Activated CD8-positive, alpha-beta memory T cell treated with anti-CD3 and anti-CD28 coated beads for 24 hours (primary cell): ENCODE measurements at places on chromosomes 11 and 22.

DNA sequence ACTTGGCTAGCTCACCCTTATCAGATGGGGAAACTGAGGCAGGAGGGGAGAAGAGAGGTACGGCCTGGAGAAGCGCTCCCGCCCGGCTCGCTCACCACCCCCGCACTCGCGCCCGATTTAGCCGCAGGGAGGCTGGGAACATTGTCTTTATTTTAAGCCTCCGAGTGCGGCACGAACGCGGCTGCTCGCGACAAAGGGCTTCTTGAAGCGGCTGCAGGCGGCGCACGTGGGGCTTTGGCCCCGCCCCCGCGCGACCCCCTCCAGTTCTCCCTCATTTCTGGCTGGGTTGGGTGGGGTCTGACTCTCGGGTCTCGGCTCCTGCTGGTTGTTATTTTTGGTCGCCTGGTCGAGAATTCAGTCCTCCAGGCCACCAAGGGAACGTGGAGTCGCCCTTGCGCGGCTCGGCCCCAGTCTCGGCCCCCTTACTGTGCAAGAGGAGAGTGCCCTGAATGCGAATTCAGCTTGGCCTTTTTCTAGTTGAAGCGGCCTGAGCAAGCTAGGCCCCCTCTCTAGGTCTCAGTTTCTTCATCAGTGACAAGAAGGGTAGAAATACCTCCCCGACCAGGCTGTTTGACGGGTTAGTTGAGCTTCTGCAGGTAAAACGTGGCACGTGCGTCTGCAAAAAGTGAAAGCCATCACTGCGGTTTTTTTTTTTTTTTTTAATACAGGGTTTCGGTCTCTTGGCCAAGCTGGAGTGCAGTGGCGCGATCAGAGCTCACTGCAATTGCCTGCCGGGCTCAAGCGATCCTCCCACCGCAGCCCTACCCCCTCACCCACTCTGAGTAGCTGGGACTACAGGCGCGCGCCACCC, 2.6 kb upstream of the CHRM1 start:
- peak; percentile 70 for DNase-seq

DNA sequence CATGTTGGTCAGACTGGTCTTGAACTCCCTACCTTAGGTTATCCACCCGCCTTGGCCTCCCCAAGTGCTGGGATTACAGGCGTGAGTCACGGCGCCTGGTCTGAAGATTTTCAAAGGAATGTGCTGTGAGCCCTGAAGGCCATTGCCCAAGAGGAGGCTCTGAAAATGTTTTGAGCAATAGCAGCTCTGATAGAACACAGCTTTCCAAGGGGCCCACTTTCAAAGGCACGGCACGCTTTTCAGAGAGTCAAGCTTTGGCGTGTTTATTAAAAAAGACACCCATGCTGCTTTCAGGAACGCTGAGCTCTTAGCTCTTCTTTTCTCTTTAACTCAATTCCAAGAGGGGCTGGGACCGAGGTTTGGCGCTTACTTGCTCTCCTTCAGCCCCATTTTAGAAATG, 73.8 kb upstream of the CDON start:
- no peak for DNase-seq

DNA sequence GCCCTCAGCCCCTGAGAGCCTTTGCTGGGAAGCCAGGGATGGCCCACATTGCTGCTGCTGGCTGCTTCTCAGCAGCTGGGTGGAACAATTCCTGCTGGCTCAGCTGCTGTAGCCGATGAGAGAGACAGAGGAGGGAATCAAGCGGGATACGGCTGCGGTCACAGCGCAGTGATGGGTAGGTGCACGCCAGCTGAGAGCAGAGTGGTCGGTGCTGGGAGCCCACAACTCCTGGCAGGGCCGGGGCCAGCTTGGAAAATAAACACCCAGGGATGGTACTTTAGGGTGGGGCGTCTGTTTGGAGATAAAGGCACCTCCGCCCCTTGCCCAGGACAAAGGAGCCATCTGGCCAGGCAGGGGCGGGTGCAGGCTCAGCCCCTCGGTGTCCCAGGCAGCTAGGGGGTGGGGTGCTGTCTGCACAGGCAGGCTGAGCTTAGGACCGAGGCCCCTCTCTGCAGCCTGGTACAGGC, 480.5 kb downstream of the MIAT start:
- no peak for DNase-seq

GRCh38 chr11:43548916-43549315, 131.6 kb upstream of the HSD17B12 start:
- no peak for DNase-seq

DNA sequence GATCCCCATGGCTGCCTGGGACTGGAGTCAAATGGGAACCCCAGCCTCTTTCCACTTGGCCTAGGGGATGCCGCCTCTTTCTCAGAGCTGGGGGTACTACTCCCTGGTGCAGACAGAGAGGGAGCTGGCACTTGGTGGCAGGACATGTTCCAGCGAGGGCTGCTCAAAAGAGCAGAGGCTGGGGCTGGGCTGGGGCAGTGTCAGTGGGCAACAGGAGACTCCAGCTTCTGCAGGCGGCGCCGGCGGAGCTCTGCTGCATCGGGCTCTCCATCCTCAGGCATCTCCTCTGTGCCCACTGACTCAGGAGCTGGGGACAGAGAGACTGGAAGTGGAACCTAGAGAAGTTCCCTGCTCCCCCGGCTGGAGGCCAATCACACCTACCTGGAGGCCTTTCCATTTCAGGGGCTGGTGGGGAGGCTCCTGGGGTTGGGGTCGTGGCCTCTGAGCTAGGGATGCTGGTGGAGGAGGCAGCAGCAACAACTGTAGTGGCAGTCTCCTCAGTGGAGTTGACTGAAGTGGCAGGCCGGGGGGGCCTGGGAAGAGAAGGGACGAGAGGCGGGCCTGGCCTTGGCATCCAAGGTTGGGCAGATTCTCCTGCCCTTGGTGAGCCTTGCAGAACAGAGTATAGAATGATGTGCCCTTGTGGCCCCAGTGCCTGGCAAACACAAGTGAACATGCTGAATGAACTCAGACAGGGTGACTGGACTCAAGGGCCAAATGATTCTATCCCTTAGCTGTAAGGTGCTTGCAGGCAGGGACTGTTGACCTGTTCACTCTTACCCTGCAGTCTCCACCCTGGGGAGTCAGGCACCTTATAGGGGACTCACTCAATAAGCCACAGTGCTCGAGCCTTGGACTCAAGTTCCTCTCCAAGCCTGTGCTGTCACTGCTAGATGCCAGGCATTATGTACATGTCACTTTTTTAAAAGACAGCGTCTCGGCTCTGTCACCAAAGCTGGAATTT, 5.9 kb downstream of the SYVN1 start:
- no peak for DNase-seq

- DNase-seq = peak; percentile 63
These were observed 19.1 kb downstream of the LRP5 start for GRCh38 chr11:68331338-68331947.

DNA sequence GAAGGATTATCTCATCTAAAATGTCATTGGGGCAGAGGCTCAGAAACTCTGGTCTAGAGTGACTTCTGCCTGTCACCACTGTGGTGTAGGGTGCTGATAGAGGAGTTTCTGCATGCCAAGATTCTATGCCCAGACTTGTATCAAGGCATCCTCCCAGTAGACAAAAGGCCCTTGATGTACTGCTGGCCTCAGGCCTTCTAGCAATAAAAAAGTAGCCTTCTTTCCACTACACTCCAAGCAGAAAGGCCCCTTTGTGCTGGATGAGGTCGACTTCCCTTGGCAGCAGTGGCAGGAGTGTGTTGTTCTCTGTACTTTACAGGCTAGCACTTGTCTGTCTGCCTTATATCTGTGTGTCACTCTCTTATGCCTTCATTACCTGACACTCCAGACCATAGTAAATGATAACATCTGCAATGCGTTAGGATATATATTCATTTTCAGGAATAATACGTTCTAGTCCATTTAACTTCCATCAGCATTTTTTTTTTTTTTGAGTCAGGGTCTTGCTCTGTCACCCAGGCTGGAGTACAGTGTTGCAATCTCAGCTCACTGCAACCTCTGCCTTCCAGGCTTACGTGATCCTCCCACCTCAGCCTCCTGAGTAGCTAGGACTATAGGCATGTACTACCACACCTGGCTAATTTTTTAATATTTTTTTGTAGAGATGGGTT, 49.5 kb upstream of the RRM1 start:
- no peak for DNase-seq

- DNase-seq = no peak
These were observed 1298.7 kb upstream of the CNTN5 start for GRCh38 chr11:97722065-97722464.

- DNase-seq = no peak
These were observed 9.6 kb downstream of the CDPF1 start for GRCh38 chr22:46240506-46240905.

GRCh38 chr11:68990995-68991780, 10.4 kb upstream of the MRGPRD start:
- DNase-seq = no peak
